ENCODE measurements at places on chromosomes 7 and 10. TPM values are rescaled to one million over a fixed set of nuclear protein-coding genes. Genes with fewer than 3 reads are reported as not detected.

VAX1 gene
- total RNA-seq: not detected

RADIL gene
- total RNA-seq: 0.38 TPM

CFAP43 gene
- total RNA-seq: 0.23 TPM

MMP21 gene
- total RNA-seq: 0.30 TPM

CALHM3 gene
- not detected for total RNA-seq

STK17A gene
- total RNA-seq: 39.2 TPM

HOGA1 gene
- 0.75 TPM for total RNA-seq

MSS51 gene
- total RNA-seq: 0.60 TPM

NUTM2A gene
- total RNA-seq: 0.12 TPM

REEP3 gene
- total RNA-seq: 33.5 TPM

POM121L12 gene
- total RNA-seq: not detected
